ENCODE measurements at places on chromosomes 1 and 21. TPM values are rescaled to one million over a fixed set of nuclear protein-coding genes. Genes with fewer than 3 reads are reported as not detected.

The MYOM3 gene
- 114 TPM for total RNA-seq

The SLC44A3 gene
- total RNA-seq: not detected

The CFAP126 gene
- not detected for total RNA-seq

The AADACL4 gene
- not detected for total RNA-seq

The RGS5 gene
- 189 TPM for total RNA-seq

The LAMC2 gene
- total RNA-seq: 1.8 TPM

DNA sequence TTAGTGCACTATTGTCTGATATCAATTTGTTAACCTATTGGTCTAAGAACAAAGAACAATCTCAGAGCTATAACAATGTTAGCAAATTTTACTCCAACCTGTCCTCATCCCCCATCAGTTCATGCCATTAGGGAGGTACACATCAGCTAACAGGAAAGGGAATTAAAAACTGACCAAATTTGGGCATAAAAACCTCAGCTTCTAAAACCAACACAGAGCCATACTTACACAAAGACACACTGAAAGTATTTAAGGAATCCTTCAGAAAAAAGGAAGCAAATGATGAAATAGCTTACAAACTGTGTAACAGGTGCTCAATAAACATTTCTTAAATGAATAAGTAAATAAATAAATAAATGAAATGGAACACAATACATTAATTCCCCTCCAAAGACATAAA is 89.2 kb downstream of the TTLL7 start:
- no peaks in the 10 kb centered on the region for H3K27me3 ChIP-seq
- H3K4me3 ChIP-seq: no peak overlapping the region
- no peak overlapping the region for H3K27ac ChIP-seq
- DNase-seq: no peak
- H3K4me1 ChIP-seq: no peaks in the 10 kb centered on the region

DNA sequence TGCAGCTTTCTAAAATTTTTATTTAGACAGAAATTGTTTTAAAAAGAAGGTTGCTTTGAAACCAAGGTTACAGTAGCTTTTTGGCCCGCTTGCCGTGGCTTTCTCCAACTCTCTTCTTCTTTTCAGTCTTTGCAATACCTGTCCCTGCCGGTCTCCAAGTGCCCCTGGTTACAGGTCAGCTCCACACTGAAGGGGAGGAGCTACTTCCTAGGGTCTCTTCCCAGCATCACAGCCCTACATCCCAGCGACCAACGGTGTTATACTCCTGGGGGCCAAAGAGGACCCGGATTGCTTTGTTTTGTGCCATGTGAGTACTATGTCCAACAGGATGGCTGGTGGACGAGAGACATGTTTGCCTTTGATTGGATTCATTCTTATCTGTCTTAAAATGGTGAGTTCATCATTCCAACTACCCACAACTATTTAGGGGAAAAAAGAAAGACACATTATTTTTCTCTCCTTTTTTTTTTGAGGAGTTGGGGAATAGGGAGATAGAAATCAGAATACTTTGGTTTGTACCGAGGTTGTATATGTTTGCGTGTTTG is at the start of gene FNDC7:
Gene FNDC7 (plus strand): TSS at position 303 of the 545 bp plus-strand sequence. CDS start 26 bp downstream, at position 329.
- H3K27ac ChIP-seq: no peak within 1 kb of the TSS
- no peak within 1 kb of the TSS for H3K4me3 ChIP-seq
- H3K36me3 ChIP-seq: no peaks in the 10 kb centered on the region
- no peaks in the 10 kb centered on the region for H3K27me3 ChIP-seq
- no peak for DNase-seq

GRCh38 chr1:115112496-115113375 is 23.4 kb upstream of the TSPAN2 start:
- H3K4me3 ChIP-seq: no peak overlapping the region
- no peak overlapping the region for H3K27ac ChIP-seq
- no peaks in the 10 kb centered on the region for H3K4me1 ChIP-seq
- H3K27me3 ChIP-seq: no peaks in the 10 kb centered on the region

DNA sequence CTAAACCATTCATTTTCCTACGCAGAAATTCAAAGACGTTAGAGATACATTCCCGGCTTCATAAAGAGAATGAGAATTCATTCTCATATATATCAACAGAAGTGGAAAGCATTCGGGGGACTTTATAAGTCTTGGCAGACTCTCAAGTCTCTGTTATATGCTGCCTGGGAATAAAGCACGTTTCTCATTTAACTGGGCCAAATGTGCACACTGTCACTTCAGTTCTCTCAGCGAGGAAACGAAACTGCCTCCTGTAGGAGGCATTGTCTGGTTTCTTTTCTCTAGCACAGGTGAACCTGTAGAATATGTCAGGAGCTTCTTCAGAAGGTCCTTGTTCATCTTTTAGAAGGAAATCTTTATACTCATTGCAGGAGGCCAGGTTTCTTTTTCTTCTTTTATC is 367.6 kb downstream of the PTBP2 start:
- no peak overlapping the region for H3K27ac ChIP-seq
- no peaks in the 10 kb centered on the region for H3K27me3 ChIP-seq
- DNase-seq: no peak
- no peaks in the 10 kb centered on the region for H3K36me3 ChIP-seq

DNA sequence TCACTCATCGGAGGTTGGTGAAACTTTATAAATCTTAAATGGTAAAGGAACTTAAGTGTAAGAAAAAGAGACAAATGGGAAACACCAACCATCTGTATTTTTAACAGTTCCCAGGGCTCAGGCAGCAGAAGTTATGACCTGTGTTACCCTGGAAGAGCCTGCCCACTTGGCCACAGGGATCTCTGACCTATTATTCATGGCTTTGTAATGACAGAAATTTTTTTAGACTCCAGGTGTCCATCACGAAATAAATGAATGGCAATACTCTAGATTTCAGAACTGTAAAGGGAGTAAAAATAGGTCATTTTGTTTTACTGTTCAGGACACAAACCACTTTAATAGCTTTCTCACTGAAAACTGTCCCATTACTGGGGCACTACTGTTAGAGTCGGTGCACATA is 389.8 kb downstream of the VAV3 start:
- DNase-seq: no peak
- H3K4me1 ChIP-seq: no peaks in the 10 kb centered on the region
- H3K27me3 ChIP-seq: no peaks in the 10 kb centered on the region
- H3K27ac ChIP-seq: no peak overlapping the region
- no peak overlapping the region for H3K4me3 ChIP-seq

- no peak overlapping the region for H3K27ac ChIP-seq
- H3K4me1 ChIP-seq: no peaks in the 10 kb centered on the region
- DNase-seq: no peak
- no peak overlapping the region for H3K4me3 ChIP-seq
These were observed 542.7 kb upstream of the ADGRL4 start for GRCh38 chr1:79549201-79549600.

DNA sequence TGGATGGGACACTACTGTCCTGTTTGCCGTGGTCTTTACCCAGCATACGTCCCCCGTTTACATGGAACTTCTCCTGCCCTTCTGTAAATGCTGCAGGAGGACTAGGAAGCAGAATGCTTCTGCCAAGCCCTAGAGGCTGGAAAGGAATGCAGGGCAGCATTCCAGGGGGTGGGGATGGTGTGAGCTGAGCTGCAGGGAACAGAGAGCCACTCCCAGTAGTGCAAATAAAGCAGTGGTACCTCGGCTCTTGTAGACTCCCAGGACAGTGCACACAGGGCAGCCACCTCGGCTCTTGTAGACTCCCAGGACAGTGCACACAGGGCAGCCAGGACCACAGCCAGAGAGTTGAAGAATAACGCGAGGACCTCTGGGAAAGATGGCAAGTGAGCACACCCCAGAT is 35.4 kb downstream of the PTPRU start:
- H3K36me3 ChIP-seq: no peaks in the 10 kb centered on the region
- H3K27ac ChIP-seq: no peak overlapping the region
- H3K27me3 ChIP-seq: no peaks in the 10 kb centered on the region
- no peak for DNase-seq

DNA sequence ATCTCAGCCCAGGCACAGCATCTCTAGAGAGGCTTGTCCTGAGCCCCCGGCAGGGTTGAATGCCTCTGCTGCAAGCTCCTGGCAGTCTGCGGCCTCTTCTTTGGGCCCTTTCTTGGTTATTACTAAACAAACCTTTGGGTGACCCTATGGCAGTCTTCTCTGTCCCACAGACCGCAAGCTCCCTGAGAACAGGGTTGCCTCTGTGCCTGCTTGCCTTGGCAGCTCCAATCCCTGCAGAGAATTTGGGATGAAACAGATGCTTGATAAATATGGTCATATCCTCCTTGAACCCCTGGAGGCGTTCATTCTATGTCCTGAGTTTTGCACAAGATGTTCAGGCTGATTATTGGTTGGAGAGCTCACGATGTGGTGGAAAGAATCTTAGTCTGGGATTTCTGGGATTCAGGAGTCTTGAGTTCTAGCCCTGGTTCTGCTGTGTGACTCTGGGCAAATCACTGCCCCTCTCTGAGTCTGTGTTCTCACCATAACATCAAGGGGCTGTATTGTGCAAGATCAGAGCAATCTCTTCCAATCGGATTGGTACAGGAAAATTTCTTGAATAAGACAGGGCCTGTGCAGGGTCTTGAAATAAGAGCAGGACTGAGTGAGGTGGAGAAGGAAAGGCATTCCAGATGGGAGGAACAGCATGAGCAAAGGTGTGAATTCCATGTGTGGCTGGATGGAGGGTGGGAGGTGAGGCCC is 49.6 kb downstream of the EDN2 start:
- no peak for DNase-seq
- peaks cover 14% of the 10 kb centered on the region for H3K4me1 ChIP-seq
- H3K4me3 ChIP-seq: no peak overlapping the region

GRCh38 chr1:56436912-56437417 is 142.4 kb downstream of the PLPP3 start:
- no peak for DNase-seq
- no peak overlapping the region for H3K27ac ChIP-seq
- no peak overlapping the region for H3K4me3 ChIP-seq
- no peaks in the 10 kb centered on the region for H3K27me3 ChIP-seq
- H3K4me1 ChIP-seq: peaks cover 13% of the 10 kb centered on the region
- H3K36me3 ChIP-seq: no peaks in the 10 kb centered on the region

DNA sequence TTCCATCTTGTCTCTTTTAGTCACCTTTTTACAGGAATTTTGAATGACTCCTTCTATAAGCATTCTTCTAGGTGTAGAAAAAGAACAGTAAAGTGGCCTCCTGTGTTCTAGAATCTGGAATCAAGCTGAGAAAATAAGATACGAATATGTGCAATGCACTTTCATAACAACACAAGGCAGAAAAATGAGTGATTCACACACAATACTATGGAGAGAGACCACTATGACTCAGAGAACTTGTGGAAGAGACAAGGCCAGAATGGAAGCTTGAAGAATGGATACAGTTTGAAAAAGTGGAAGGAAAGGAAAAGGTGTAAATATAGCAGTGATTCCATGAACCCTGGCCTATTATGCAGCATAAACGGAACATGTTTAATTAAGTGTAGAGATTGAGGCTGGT is 57.1 kb upstream of the SAMSN1 start:
- no peak overlapping the region for H3K4me3 ChIP-seq
- no peaks in the 10 kb centered on the region for H3K36me3 ChIP-seq
- H3K27me3 ChIP-seq: no peaks in the 10 kb centered on the region
- DNase-seq: no peak

- H3K27me3 ChIP-seq: no peaks in the 10 kb centered on the region
- H3K27ac ChIP-seq: no peak overlapping the region
- H3K36me3 ChIP-seq: no peaks in the 10 kb centered on the region
- no peak overlapping the region for H3K4me3 ChIP-seq
These were observed 107.5 kb downstream of the CSMD2 start for GRCh38 chr1:34057347-34058130.

GRCh38 chr1:112712191-112712590 is 2.9 kb downstream of the PPM1J start:
- no peak overlapping the region for H3K4me3 ChIP-seq
- no peaks in the 10 kb centered on the region for H3K36me3 ChIP-seq
- peaks cover 20% of the 10 kb centered on the region for H3K4me1 ChIP-seq
- no peak for DNase-seq
- no peaks in the 10 kb centered on the region for H3K27me3 ChIP-seq
- H3K27ac ChIP-seq: peak overlapping the region; percentile 92

- no peaks in the 10 kb centered on the region for H3K27me3 ChIP-seq
- no peaks in the 10 kb centered on the region for H3K4me1 ChIP-seq
- H3K36me3 ChIP-seq: no peaks in the 10 kb centered on the region
These were observed 14.0 kb upstream of the JAM2 start for GRCh38 chr21:25625036-25625435.

- H3K36me3 ChIP-seq: no peaks in the 10 kb centered on the region
- no peak for DNase-seq
- H3K4me1 ChIP-seq: peaks cover 8% of the 10 kb centered on the region
- no peak overlapping the region for H3K27ac ChIP-seq
- no peak overlapping the region for H3K4me3 ChIP-seq
These were observed 52.4 kb downstream of the TLCD4 start for GRCh38 chr1:95169548-95169947.

DNA sequence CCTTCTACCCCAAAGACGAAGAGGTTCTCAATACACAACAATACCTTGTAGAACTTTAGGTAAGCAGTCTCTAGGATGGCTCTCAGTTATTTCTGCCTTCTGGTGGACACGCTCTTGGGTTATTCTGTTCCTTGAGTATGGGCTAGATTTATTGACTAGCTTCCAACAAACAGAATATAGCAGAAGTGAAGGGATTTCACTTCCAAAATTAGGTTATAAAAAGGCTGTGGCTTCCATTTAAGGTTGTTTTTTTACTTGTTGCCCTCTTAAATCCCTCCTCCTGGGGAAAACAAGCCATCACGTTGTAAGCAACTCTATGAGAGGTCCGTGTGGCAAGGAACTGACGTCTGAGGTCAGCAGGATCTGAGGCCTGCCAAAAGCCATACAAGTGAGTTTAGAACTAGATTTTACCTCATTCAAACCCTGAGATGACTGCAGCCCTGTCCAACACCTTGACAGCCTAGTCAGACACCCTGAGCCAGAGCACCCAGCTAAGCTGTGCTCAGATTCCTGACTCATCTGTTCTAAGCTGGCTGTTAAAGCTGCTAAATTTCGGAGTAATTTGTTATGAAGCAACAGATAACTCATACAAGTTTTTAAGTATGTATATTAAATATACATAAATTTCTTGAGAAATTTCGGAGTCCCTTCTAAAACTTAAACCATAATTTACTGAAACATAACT is 12.7 kb downstream of the SSX2IP start:
- H3K36me3 ChIP-seq: no peaks in the 10 kb centered on the region
- H3K27me3 ChIP-seq: no peaks in the 10 kb centered on the region
- no peaks in the 10 kb centered on the region for H3K4me1 ChIP-seq
- DNase-seq: no peak
- no peak overlapping the region for H3K4me3 ChIP-seq

GRCh38 chr1:208207388-208208131 is 36.6 kb downstream of the PLXNA2 start:
- peak overlapping the region; percentile 66 for H3K27ac ChIP-seq
- DNase-seq: peak; percentile 29
- H3K27me3 ChIP-seq: no peaks in the 10 kb centered on the region
- peaks cover 33% of the 10 kb centered on the region for H3K4me1 ChIP-seq

DNA sequence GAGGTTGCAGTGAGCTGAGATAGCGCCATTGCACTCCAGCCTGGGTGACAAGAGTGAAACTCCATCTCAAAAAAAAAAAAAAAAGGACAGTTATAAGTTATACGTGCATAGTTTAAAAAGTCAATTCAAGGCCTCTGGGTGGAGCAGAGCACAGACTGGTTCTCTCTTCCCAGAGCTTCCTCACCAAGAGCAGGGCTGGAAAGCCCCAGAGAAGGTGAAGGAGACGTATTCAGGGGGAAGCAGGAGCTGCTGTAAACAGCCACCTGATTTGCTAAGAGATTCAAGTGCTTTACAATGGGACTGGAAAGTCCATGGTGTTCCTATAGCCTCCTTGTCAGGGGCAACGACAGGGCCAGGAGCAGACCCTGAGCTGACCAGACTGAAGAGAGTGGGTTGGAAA is 85.0 kb upstream of the LYST start:
- no peaks in the 10 kb centered on the region for H3K36me3 ChIP-seq
- no peak overlapping the region for H3K4me3 ChIP-seq

Measured in gastrocnemius medialis (tissue), 4 donors.